ENCODE measurements at places on chromosomes 5 and 9. TPM values are rescaled to one million over a fixed set of nuclear protein-coding genes. Genes with fewer than 3 reads are reported as not detected.

The HRH2 gene
- not detected for total RNA-seq

The SLC36A3 gene
- not detected for total RNA-seq

The GDF9 gene
- 0.67 TPM for total RNA-seq

The MVB12B gene
- 9.8 TPM for total RNA-seq

The PCDHB6 gene
- not detected for total RNA-seq

The GRIA1 gene
- total RNA-seq = not detected

The LTC4S gene
- 3.8 TPM for total RNA-seq

The ARAP3 gene
- 3.0 TPM for total RNA-seq

The PRDM9 gene
- total RNA-seq = not detected

The COL23A1 gene
- total RNA-seq = 0.20 TPM

The CCDC183 gene
- 1.0 TPM for total RNA-seq

The C9 gene
- total RNA-seq = not detected

The PDZD2 gene
- total RNA-seq = not detected

GRCh38 chr5:9045946-9046345, 499.9 kb downstream of the SEMA5A start:
- no peak for DNase-seq

- DNase-seq = no peak
Measured at GRCh38 chr9:15349892-15350761, 43.1 kb upstream of the TTC39B start.

- peak; percentile 53 for DNase-seq
Measured at GRCh38 chr9:34590381-34591247, 1.1 kb upstream of the CNTFR start.

- DNase-seq = no peak
Measured at GRCh38 chr5:22242532-22242931, 610.6 kb downstream of the CDH12 start.

- DNase-seq = no peak
Measured at GRCh38 chr9:104826911-104827310, 63.0 kb downstream of the NIPSNAP3B start.

- DNase-seq = no peak
Measured at GRCh38 chr5:72436796-72437471, 70.3 kb downstream of the ZNF366 start.

- DNase-seq = no peak
Measured at GRCh38 chr9:131815970-131816873, 76.3 kb upstream of the RAPGEF1 start.

DNA sequence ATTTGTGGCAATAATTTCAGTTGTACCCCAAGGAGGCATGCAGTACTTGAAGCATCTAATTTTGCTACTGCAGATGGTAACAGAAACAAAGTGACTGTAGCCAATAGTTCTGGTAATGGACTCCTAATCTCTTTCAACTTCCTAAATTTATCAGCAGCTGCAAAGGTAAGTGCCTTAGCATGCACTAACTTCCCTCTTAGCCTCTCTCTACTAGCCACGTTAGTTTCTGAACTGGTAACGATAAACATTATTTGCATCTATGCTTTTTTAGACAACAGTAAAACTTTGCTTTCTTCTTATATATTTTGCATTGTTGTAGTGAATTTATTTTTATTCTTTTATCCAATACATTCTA, 6.2 kb upstream of the CKS2 start:
- DNase-seq = peak; percentile 52

GRCh38 chr9:95130484-95130883, 187.0 kb downstream of the FANCC start:
- no peak for DNase-seq

DNA sequence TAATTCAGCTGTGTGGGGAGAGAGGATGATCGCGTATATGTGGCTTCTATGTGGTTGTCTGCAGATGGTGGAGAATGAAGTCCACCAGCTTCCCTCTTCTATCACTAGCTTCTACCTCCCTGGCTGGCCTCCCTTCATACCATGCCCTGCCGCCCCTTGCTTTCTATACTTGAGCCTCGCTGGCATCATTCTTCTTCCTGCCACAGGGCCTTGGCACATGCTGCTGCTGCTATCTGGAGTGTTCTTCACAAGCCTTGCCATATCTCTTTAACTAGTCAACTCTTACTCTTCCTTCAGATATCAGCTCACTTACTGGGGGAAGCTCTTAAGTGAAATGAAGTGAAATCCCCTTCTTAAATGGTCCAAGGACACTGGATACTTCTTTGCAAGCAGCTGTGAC, 100.4 kb downstream of the FGF1 start:
- no peak for DNase-seq

- no peak for DNase-seq
Measured at GRCh38 chr5:140988100-140988499, 21.8 kb downstream of the PCDHAC2 start.

GRCh38 chr9:97220894-97221477, 86.5 kb upstream of the CCDC180 start:
- DNase-seq = no peak

DNA sequence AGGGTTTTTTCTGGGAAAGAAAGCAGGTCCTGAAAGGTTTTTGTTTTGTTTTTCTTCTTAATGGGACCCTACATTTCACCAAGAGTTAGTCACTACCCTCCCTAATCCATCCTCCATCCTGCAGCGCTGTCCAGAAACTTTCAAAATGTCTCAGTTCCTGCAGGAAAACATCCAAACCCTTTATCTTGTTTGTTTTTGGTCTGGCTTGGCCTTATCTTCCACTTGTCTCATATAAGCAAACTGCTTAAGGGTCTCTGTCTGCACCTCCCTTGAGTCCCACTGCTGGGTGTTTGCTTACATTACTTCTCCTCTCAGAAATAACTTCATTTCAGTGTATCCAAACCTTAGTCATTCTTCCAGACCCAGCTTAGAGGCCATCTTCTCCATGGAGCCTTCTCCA, 11.0 kb upstream of the TRAF1 start:
- DNase-seq = no peak

DNA sequence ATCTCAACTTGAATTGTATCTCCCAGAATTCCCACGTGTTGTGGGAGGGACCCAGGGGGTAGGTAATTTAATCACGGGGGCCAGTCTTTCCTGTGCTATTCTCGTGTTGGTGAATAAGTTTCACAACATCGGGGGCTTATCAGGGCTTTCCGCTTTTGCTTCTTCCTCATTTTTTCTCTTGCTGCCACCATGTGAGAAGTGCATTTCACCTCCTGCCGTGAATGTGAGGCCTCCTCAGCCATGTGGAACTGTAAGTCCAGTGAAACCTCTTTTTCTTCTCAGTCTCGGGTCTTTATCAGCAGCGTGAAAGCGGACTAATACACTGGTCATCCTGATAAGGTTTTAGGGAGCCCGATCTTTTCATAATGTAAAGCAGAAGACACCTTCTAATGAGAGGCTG, 687.0 kb upstream of the FTMT start:
- no peak for DNase-seq

- DNase-seq = no peak
Measured at GRCh38 chr5:124036786-124037185, 524.8 kb downstream of the CSNK1G3 start.

DNA sequence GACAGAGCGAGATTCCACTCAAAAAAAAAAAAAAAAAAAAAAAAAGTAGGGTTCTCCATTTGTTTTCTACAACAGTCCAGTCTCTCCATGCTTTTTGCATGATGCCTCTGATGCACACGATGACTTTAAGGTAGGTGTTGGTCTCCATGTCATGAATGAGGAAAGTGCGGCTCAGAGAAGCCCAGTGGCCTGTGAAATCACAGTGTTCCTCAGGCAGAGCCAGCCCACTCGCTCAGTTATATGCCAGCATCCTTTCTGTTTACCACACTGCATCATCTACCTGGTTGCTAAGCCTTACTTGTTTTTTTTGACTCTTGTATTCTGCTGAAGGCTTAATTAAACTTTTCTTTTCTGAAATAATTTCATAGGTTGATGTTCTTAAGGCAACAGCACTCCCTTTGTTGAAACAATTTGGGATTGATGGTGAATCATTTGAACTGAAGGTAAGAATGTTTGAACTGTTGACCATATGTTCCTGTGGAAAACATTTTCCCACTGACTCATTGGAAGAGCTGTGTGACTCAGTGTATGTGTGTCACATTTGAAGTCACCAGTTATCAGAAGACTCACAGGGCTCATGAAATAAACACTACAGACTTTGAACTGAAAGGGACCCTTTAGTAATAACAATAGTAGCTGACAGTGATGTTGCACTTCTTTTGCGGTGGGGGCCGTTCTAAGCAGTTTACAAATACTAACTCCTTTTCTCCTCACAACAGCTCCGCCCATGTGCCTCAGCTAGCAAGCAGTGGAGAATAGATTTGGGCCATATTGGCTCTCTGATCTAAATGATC, 40.2 kb downstream of the RCL1 start:
- DNase-seq = no peak

DNA sequence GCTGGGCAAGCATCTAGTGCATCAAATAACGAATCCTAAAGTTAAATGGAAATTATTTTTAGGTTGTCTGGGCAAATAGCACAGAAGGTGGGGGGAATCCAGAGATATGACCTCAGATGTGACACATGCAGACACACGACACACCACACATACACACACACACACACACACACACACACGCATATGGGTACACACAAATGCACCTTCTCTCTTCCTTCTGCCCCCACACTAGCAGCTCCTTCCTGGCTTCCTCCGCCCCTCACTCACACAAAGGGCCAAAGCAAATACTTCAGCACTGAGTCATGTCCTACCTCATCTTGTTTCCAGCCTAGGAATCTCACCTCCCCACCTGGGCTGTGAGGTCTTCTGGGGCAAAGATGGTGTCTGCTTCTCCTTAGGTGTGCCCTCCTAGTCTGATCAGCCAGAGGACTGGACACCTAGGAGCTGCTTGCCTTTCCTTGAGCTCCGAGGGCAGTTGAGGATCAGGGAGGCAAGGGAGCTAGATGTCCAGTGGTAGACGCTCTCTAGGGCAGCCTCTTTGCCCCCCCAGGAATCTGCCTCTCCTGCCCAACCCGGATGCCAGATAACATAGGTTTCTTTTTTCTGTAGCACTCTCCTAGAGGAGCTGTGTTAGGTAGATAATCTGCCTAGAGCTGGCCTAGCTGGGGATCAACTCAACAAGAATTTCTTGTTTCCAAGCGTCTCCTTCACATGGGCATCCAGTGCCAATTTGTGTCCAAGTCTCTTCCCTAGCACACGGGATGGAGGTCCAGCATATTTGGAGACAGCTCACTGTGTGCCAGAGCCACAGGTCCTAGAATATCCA, 14.3 kb upstream of the JADE2 start:
- no peak for DNase-seq

DNA sequence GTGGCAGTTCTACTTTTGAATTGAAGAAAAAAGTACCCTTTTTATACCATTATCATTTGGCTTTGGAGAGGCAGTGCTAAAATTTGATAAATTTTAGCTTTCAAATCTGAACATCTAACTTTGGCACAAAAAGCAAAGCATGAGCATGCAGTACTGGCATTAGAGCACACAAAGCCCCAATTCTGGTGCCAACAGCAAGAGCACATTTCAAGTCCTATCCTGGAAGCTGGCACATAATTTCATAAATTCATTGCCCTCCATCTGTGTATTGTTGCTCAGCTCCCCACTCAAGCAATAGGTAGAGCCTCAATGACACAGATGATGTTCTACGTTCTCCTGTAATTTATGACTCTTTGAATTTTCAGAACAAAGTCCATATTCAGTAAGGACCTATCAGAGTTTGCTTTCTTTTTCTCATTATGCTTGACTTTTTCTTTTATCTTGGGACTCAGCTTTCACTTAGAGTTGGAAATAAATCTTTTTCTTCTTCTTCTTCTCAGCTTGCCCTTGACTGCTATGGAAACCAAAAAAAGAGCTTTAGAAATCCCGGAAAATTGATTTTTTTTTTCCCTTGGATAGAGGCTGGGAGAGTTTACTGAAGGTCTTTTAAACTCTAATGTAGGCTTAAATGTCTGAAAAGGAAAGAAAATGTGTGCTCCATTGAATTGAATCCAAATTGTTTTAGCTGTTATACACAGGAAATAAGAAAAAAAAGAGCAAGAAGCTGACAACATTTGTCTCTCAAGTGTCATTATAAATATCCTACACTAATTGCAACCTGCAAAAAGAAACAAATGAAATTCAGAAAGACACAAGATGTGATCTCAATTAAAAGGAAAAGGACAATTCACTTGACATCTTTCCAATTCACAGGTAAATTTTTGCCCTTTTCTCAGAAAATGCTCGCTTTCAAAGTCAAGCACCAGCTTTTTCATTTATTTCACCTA, 380.8 kb upstream of the CDH18 start:
- no peak for DNase-seq

DNA sequence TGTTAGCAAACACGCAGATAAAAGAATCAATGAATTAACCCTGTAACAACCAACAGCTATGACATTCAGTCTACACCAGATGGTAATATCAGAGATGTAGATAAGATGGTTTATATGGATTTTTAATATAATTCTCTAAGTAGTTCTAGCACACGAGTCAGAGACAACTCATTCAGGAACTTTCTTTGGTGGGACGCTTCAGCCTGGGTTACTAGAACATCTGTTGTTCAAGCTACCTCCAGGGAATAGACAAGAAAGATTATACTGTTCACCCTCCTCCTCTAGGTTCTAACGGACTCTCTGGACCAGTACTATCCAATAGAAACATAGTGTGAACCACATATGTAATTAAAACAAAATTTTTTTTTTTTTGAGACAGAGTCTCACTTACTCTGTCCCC, 73.8 kb downstream of the RAPGEF1 start:
- DNase-seq = no peak

- DNase-seq = peak; percentile 81
Measured at GRCh38 chr9:121550569-121551512, 51.2 kb upstream of the GGTA1 start.

- DNase-seq = no peak
Measured at GRCh38 chr5:101677961-101678360, 618.1 kb downstream of the SLCO4C1 start.

GRCh38 chr5:143155455-143155854, 248.0 kb downstream of the NR3C1 start:
- no peak for DNase-seq
